Activated CD4-positive, alpha-beta T cell treated with anti-CD3 and anti-CD28 coated beads for 36 hours (primary cell): ENCODE measurements at places on chromosomes 5 and 9.

GRCh38 chr9:99285965-99286364, 63.9 kb downstream of the SEC61B start:
- DNase-seq: no peak

- DNase-seq: no peak
Observed at GRCh38 chr5:160833806-160834205, 18.2 kb downstream of the ATP10B start.

GRCh38 chr5:135944564-135944963, 10.2 kb downstream of the LECT2 start:
- no peak for DNase-seq

DNA sequence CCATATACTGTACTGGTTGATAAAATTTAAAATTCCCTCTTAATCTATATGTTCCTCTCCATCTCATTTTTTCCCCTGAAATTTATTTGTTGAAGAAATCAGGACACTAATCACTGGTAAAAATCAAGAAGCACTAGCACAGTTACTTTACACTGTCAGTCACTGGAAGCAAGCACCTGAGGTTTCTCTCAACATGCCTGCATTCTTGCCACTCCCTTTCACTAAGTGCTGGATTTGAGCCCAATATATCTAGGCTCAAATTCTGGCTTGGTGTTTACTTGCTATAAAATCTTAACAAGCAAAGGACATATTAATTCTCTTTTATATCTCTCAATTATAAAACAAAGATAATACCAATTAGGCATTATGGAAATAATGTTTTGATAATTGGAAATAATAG, 58.6 kb downstream of the DIAPH1 start:
- no peak for DNase-seq

DNA sequence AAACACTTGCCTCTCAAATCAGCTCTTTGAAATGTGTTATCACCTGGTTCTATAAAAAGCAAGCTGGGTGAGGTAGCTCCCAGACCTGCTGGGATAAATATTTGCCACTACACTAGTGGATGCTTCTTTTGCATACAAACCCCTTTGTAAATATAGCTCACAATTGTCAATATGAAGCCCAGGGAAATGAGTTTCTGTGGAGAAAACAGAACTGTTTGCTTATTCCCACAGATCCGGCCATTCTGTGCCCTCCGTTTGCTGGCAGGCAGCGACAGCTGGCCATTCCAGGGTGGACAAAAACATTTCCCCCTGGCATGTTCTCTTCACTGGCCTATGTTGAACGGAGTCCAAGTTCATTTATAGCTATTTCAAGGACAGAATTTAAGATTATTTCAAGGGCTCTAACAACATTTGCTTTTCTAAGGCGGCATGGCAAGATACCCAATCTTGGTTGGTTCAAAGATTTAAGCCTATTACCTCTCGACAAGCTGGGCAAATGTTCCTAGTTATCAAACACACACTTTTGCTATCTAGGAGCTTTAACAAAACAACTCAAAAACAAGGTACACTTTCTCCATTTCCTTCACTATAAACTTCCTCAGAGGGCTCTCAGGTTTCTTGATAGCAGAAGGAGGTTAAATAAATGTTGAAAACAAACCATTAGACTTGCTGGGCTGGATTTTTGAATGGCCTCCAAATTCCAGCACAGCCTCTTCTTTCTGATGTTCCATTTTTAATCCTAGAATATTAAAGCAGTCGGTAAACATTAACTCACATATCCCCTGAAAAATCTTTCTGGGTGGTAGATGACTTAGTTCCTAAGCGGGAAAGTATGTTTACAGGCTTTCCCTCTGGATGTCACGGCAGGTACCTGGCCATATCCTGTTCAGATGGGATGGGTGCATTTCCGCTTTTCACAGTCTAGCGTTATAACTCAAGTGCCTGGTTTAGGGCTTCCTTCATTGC, 332.3 kb downstream of the PLK2 start:
- DNase-seq: no peak

DNA sequence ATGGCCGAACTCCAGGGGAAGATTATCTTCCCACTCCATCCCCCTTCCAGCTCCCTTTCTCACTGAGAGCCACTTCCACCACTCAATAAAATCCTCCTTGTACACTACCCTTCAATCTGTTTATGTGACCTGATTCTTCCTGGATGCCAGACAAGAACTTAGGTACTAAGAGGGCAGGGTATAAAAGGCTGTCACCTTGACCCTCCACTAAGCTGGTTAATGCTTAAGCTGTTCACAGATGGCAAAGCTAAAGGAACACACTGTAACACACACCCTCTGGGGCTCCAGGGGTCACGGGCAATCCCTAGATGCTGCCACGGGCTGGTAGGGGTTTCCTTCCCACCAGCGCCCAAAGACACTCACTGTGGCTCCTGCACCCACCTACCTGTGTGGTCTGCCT, 58.6 kb upstream of the IL6ST start:
- DNase-seq: no peak

DNA sequence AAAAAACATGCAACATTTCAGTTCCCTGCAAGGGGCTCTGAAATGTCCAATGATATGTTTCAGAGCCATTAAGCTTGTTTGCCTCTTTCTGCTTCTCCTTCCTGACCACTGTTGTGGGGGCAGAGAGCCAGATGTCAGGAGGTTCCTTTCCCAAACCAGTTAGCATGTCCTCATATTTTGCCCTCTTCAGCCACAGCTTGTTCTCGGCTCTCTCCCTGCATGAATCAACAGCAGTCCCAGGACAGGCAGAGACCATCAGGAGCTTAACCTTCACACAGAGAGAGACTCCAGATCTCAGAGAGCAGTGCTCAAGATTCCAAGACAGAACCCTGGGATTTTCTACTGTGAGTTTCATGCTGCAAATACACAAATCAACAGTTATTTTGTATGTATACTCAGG, 218.5 kb downstream of the COMMD10 start:
- DNase-seq: no peak

- DNase-seq: no peak
Observed at GRCh38 chr9:121824651-121825030, 173.2 kb downstream of the DAB2IP start.

DNA sequence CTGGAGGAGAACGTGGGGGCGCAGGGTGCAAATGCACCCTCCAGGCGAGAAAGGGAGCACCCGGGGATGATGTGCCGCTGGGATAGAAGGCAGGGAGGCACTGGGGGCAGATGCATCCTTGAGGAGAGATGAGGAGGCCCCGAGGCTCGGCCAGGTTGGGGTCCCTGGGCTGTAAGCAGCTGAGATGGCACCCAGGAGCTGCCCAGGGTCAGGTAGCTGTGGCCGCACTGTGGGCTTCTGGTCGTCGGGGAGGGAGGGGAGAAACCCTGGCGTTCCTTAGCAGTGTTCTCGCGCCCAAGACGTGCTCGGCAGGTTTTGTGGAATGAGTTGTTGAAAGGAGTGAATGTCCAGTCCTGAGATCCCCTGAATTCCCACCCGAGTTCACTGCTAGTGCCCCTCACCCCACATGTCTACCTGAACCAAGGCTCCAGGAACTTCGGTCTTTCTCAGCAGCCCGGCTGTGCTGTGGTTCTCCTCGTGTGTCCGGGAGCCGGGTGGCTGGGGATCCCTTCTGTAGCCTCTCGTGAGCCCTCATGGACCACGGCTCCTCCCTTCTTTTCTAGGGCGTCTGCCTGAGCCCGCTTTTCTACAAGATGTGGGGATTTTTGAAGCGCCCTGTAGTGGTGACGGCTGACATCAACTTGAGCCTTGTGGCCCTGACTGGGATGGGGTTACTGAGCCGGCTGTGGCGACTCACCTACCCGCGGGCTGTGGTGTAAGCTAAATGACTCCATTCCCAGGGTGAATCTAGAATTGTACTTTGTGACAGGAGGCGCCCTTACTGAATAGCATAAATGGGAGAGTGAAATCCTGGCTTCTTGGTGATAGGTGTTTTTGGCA, 1.1 kb downstream of the POMT1 start:
- DNase-seq: peak; percentile 91

DNA sequence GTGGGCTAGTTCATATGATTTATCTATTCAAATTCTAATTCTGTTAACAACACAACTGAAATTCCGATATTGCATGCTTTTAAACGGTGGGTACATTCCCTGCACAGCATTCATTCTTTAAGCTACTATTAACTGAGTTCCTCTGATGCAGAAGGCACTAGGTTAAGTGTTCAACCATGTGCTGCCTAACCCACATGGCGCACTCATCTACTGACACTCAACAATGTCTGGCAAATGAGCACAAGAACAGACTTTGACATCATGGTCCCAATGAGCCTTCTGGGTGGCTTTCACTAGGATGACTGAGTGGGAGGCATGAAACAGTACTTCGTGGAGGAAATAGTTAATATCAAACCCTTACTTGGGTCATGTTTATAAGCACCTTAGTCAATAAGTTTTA, 10.2 kb downstream of the NREP start:
- no peak for DNase-seq

DNA sequence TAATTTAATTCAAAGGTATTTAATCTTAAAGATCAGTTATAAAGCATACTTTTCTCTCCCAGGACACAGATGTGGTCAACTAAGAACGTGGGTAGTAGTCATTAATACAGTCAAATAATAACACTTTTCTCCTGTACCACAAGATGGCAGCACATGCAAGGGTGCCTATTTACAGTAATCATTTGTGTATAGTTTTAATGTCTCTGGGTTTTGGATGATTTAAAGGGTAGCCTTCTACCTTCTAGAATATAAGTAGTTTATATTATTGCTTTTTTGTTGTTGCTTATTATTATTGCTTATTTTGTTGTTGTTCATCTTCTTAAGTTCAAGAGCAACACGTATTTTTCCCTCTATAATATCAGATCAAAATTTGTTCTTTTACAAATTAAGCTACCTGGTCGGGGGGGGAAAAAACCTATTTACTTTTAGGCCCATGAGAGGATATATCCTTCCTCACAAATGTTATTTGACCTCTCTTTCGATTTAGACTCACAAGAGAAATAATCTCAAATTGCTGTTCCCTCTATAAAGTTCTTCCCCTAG, 59.6 kb upstream of the SLC27A6 start:
- peak; percentile 52 for DNase-seq

DNA sequence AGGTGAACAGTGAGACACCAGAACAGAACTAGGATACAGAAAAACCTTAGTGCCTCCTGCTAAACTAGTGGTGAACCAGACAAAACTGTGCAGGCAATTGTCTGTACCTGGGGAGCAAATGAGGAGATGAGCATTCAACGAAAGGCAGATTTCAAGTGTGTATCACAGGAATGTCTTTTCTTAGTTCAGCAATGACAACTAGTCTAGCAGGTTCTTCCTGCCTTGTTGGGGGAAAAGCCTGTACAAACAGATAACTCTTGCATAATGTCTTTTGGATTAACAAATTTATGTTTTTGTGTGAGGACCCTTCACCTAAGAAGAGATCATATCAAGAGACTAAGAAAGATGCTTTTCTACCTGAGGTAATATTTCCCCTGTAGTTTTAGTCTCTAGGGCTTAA, 21.8 kb upstream of the DENND4C start:
- DNase-seq: no peak

GRCh38 chr5:144267961-144268513, 97.4 kb downstream of the KCTD16 start:
- no peak for DNase-seq

DNA sequence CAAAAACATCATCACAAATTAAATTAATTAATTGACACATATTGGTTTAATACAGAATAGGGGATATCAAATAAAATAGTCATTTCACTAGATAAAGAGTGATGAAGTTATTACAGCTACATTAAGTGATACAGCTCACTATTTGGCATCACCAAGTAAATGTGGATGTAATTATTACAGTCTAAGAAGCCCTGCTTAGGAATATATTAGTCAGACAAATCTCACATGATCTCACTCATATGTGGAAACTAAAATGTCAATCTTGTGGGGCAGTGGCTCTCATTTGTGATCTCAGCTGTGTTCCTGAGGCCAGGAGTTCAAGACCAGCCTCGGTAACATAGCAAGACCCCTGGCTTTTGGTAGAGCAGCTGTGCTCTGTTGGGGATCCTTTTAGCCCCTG, 233.4 kb upstream of the RGMB start:
- no peak for DNase-seq

GRCh38 chr5:157689942-157690689, 18.8 kb downstream of the C5orf52 start:
- DNase-seq: peak; percentile 74

GRCh38 chr5:97543166-97543565, 360.1 kb upstream of the RIOK2 start:
- no peak for DNase-seq

GRCh38 chr9:124553738-124554137, 46.5 kb upstream of the NR5A1 start:
- no peak for DNase-seq

DNA sequence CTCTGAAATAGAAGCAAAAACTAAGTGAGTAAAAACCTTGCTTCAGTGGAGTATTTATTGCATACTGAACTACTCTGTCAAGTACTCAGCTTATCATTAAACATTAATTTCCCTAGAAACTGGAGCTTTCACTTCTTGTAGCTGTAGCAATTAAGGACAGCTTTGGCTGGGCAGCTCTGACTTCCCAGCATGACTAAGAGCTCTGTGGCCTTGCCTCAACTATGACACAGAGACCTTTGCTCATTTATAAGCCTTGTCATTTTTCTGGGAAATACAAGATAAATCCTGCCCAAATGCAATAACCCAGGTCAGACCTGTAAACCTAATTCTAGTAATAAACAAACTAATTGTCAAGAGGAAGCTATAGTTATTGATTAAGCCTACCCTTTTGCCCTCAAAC, 65.4 kb upstream of the STK32A start:
- no peak for DNase-seq

DNA sequence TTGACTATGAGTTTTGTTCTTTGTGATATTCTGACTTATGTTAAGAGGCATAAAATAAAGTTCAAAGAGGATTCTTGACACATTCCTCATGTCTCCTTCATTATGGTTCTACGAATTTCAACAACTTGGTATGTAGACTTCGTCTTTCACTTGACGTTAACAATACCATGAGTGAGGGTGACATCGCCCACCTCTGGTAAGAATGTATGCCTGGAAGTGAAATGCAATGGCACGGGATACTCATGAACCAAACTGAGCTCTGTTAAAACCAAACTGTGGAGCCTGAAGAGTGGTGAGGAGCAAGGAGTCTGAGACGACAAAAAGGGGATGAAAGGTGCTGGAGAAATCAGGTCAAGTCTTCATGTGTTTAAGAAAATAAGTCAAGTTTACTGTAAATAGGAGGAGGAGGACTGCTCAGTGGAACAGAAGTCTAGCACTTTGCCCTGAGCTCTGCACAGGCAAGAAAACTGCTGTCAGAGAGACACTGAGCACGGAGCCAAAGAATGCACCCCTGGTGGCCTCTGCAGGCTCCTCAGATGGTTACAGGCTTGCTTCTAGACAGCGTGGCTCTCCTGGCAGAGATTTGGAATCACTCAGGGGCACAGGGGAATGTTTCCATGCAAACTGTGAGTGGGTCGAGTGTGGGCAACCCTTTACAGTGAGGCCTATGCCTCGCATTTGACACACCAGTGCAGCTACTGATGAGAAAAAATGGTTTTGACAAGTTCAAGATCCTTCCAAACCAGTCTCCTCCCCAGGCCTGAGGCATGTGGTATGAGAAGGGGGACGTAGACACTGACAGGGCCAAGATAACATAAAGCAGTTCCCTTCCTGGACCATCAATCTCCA, 470.1 kb downstream of the IRX1 start:
- DNase-seq: no peak

GRCh38 chr5:7094626-7095025, 301.3 kb upstream of the ADCY2 start:
- DNase-seq: peak; percentile 23
